Lower leg skin (tissue), 4 donors: ENCODE measurements at places on chromosomes 13 and 19.

- no peak for DNase-seq
These were observed 131.2 kb downstream of the DCLK1 start for GRCh38 chr13:36000028-36000427.

DNA sequence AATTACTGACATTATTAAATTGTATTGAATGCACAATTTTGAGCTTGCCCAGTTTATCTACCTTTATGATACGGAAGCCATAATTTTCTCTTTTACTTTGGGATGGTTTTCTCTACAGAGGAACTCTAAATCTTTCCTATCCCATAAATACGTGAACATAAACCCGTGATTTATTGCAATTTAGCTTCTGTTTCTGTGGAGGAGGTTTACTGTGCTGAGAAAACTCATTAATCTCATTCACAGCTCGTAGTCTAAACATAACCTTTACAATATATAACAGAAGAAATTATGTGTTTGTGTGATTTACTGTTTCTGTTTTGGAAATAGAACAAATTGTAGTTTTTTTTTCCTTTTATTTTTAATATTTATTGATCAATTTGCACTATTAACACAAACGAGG, 207.1 kb upstream of the PCDH9 start:
- no peak for DNase-seq

- no peak for DNase-seq
These were observed 13.5 kb downstream of the FPR3 start for GRCh38 chr19:51808333-51808986.

- DNase-seq = no peak
These were observed 1716.5 kb upstream of the SLC10A2 start for GRCh38 chr13:104782741-104783140.

DNA sequence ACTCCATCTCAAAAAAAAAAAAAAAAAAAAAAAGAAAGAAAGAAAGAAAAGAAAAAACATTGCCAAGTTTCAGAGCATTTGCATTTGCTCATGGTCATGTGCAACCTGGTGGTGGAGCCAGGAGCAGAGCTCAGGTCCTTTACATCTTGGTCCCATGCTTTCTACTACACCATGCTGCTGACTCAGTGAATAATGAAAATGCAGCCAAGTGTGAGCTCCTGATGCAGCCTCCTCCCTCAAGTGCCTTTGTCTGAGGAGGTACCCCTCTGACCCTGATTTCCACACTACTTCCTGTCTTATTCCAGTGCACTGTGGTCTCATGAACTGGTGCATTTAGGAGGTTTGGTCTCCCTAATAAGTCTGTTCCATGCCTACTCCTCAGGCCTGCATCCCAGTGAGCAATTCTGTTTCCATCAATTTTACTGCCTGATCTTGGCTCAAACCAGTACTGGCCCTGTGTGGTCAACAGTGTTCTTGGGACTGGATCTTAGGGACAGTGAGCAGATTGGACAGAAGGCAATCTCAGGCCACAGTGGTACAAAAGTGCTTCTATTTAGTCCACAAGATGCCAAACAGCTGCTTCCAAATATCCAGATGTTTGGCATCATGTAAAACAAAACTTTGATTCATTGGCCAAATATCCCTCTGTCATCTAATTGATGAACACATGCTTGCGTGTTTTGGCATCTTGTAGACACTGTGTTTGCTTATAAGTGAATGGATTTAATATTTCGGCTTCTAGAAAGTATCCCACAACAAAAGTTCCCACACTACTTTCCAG, 28.8 kb upstream of the LRCH1 start:
- no peak for DNase-seq

DNA sequence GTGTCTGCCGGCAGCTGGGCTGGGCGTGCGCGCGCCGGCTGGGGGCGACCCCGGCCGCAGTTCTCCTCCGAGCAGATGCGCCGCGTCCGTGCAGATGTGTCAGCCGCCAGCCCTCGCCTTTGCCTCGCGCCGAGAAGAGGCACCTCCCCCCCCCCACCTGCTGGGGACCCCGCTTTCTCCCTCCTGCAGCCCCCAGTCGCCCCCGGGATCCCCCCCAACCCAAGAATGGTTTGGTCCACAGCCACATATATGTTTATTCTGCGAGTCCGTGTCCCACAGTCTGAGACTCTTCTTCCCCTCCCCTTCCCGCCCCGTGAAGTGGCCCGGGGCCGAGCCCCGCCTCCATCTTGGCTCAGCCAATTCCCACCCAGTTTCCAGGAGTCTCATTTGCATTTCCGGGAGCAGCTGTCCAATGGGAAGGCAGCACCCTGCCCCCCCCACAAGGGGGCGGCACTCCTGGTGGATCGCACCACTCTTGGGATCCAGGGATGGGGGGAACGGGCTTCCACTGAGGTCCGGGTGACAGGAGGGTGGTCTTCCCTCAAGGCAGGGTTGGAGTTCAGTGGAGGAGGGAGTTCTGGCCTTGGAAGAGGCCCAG, 8.6 kb downstream of the ISOC2 start:
- DNase-seq = peak; percentile 78

- DNase-seq = no peak
These were observed 118.2 kb downstream of the SIPA1L3 start for GRCh38 chr19:38024992-38025908.

- DNase-seq = no peak
These were observed 21.4 kb upstream of the ZNF181 start for GRCh38 chr19:34712395-34713261.

- no peak for DNase-seq
These were observed 280.0 kb downstream of the LHFPL6 start for GRCh38 chr13:39322836-39323585.

DNA sequence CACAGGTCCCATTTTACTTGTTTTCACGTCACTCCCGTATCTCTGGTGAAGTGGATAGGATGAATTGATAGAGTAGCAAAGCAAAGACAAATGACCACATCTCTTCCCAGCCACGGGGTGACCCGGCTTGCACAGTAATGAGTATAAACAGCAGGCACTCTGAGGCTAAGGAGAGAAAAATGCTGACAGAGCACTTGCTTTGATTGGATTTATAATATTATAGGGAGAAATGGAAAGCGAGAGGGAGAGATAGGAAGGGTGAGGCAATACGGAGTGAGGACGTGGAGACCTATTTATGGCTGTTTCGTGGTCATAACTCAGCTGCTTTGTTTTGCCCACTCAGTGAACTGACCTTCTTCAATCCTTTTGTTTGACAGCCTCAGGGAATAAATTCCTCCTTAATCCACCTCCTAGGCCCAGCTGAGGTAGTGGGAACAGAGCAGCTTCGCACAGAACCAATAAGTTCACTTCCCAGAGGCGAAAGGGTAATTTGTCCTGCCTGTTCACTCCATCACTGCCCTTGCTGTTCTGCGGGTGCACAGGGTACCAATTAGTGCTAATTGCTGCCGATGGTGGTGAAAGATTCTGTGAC, 68.6 kb downstream of the ERCC5 start:
- no peak for DNase-seq

- no peak for DNase-seq
These were observed at the start of gene BEST2 for GRCh38 chr19:12751635-12752034. Gene BEST2, plus strand, starts transcription at chr19:12751791. Its CDS starts 802 bp downstream, at chr19:12752593.

- no peak for DNase-seq
These were observed 9.1 kb downstream of the OR7C2 start for GRCh38 chr19:14950421-14950820.

GRCh38 chr13:102452836-102453235, 51.0 kb upstream of the FGF14 start:
- no peak for DNase-seq

DNA sequence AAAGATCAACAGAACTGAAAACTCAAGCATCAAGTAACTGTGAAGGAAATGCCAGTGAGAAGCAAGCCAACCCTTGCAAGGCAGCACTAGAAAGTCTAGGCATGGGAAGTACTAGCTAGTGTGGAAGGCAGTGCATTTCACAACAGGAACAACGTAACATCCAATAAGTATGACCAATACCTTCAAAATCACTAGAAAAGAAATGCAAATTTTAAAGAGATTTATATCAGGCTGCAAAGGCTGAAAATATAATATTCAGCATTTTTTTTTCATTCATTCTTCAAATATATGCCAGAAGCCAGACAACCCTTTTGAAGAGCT, 121.9 kb downstream of the DLEU7 start:
- no peak for DNase-seq

- no peak for DNase-seq
These were observed 15.1 kb downstream of the CUL4A start for GRCh38 chr13:113224486-113224885.

DNA sequence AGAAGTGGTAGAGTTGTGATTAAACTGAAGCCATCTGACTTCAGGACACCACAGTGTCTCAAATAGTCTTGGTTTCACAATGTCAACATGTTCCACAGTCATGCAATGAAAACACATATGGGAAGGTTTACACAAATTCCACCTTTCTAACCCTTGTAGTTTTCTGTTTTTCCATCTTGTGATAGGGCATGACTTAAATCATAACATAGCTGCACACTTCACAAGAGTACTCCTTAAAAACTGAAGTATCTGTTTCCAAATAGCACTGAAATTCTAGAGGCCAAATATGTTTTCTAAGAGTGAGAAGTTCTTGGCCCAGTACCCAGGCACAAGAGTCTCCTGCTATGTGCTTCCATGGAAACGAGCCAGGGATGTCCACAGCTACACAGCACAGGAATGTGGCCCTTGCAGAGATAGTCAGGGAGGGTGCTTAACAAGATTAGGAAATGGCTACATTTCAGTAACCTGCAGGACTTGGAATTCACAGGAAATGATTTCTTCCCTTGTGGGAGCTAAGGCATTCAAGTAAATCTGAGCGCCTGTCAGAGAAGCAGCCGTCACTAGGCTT, 269.1 kb downstream of the NDFIP2 start:
- DNase-seq = peak; percentile 85

DNA sequence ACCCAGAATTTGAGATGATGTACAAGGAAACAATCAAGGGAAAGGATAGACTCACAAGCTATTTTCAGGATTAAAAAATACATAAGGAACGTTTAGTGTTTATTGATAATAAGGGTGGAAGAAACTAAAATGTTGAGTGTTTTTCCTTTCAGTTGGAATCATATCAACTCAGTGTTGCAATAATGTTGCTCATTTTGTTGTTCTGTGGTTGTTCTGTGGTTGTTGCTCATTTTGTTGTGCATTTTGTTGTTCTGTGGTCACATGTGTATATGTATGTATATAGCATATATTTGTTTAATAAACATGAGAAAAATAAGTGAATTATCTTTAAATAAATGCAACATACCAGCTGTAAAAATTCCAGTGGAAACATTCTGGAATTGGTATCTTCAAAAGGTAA, 262.4 kb upstream of the SPRY2 start:
- DNase-seq = no peak

GRCh38 chr13:52780611-52781010, 41.0 kb upstream of the CNMD start:
- DNase-seq = no peak

DNA sequence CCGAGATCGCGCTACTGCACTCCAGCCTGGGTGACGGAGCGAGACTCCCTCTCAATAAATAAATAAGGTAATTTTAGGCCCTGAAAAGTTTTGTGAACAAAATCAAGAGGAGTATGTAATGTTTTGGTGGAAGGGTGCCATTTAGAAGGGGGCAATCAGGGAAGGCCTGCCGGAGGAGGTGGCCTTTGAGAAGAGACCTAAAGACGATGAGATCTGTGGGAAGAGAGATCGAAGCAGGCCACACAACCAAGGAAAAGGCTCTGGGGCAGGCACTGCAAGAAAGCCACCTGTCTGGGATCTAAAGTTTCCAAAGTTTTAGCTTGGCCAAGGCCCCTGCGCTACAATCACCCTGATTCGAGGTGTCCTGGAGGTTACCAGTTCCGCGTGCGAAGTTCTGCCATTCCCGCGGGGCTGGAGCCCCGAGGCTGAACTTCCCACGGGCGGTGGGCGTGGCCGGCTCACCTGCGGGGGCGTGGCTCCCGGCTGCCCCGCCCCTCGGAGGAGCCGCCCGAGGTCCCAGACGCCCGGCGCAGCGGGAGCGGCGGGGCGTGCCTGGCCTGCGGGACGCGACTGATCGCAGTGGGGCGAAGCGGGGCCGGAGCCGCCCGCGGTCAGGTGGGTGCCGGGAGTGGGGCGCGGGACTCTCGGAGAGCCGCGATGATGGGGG, at the start of gene KLC3:
Gene KLC3 (plus strand): TSS at position 519 of the 667 bp plus-strand sequence. CDS start 4,792 bp downstream, outside the sequence.
- DNase-seq = no peak

DNA sequence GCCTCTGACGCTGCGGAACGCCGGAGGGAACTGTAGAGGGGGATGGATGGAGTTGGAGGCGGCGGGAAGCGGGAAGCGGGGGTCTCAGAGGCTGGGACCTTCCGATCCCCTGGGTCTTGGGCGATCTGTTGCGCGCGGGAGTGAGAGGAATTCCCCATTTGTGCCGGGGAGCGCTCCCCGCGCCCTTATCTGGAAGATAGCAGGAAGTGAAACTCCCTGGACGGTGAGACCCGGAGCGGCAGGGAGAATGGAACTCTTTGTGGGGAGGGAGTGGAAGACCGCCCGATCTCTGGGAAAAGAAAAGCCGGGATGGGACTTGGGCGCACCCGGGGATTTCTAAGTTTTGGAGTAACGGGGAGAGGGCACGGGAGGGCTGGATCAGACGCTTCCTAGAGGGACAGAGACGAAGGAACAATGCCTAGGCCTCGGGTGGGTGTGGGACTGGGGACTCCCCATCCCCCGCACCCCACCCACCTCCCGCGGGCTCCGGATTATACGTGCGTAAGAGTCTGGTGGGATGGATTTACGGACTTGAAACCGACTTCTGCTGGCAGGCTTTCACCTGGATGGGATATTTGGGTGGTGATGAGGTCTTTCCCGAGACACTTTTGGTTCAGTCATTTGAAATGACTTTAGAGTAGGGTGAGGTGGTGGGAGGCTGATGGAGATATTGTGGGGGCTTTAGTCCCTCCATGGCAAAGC, 495 bp downstream of the LSR start:
- peak; percentile 19 for DNase-seq

DNA sequence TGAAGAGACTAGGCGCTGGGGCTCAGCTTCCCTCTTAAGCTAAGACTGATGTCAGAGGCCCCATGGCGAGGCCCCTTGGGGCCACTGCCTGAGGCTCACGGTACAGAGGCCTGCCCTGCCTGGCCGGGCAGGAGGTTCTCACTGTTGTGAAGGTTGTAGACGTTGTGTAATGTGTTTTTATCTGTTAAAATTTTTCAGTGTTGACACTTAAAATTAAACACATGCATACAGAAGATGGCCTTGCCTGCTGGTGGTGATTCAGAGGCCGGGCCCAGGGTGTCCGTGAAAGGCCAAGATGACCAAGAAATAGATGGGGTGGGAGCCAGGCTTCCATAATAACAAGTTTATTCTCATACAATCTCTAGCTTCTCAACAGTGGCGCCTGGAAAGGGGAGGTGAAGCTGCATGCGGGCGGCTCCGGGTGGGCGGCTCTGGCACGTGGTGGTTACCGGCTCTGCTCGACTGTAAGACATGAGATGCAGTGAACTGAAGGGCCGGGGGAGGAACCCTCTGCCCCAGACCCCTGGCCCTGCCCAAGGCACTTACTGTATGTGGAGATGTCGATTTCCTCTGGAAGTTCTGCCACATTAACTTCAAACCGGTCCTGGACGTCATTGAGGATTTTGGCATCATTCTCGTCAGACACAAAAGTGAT, 10.5 kb downstream of the DDX39A start:
- no peak for DNase-seq

DNA sequence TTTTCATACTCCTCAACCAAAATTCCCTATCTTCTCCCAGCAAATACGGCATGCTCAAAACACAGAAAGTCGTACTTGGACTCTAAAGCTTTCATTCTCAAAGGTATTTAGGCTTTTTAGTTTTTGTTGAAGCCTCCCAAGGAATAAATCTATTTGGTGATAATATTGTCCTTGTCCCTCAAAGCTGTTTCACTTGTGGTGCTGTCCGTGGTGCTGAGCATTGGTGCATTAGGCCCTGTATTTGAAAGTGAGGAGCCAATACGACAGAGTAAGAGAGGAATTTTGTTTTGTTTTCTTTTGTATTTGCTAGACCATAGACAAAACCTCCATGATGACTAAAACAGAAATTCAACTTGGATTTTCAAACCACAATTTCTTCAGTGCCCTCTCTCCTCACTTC, 3.2 kb upstream of the LGALS13 start:
- no peak for DNase-seq
